ENCODE measurements at places on chromosomes 3 and 15.

GRCh38 chr15:66786222-66786621, 84.2 kb downstream of the SMAD6 start:
- H3K27me3 ChIP-seq: no peaks in the 10 kb centered on the region
- peaks cover 29% of the 10 kb centered on the region for H3K4me1 ChIP-seq
- no peak for DNase-seq
- H3K4me3 ChIP-seq: no peak overlapping the region
- H3K27ac ChIP-seq: peak overlapping the region; percentile 51
- H3K36me3 ChIP-seq: peaks cover 7% of the 10 kb centered on the region

DNA sequence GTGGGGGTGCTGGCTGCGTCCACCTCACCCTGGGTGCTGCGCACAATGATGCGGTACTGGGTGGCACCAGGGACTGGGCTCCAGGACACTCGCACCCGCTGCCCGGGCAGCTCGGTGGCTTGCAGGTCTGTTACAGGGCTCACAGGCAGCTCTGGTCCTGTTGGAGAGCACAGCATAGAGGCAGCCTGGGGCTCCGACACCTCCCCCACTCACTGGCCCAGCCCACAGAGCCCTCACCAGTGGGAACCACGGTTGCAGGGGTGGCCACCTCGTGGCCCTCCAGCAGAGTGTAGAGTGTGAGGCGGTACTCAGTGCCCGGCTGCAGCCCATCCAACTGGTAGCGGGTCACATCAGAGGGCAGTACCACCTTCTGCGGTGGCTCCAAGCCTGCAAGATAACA, 3.7 kb downstream of the COL7A1 start:
- H3K36me3 ChIP-seq: peaks cover 7% of the 10 kb centered on the region
- H3K4me3 ChIP-seq: no peak overlapping the region
- DNase-seq: no peak
- H3K4me1 ChIP-seq: peaks cover 8% of the 10 kb centered on the region

DNA sequence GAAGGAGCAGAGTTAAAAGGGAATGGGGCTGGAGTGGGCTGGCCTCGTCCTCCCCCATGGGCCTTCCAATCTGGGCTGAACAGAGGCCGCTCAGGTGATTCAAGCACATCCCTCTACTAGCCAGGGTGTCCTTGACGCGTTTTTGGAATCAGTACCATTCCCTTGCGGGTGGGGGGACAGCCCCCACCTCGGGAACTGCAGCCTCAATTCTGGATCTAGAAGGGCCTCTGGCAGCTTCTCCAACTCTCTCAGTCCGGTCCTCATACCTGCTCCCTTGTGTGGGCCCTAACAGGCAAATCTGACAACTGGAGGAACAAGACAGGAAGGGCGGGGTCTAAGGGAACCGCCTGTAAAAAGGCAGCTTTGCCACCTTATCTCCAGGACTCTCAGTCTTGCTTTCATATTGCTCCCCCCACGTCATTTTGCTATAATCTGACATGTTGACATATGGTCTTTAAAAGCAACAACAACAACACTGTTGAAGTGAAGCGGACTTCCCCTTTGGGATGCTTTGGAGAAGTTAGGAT, 802 bp upstream of the CHRNB4 start:
- H3K36me3 ChIP-seq: no peaks in the 10 kb centered on the region
- H3K4me1 ChIP-seq: peaks cover 7% of the 10 kb centered on the region
- DNase-seq: no peak
- H3K27me3 ChIP-seq: peaks cover 8% of the 10 kb centered on the region
- peak overlapping the region; percentile 89 for H3K4me3 ChIP-seq

GRCh38 chr3:186259612-186260383, 102.2 kb downstream of the DGKG start:
- H3K27me3 ChIP-seq: peaks cover 49% of the 10 kb centered on the region
- peak overlapping the region; percentile 39 for H3K27ac ChIP-seq
- DNase-seq: no peak
- peak overlapping the region; percentile 54 for H3K4me3 ChIP-seq
- H3K4me1 ChIP-seq: peaks cover 22% of the 10 kb centered on the region

- peak overlapping the region; percentile 94 for H3K27ac ChIP-seq
- H3K27me3 ChIP-seq: peaks cover 31% of the 10 kb centered on the region
- peak overlapping the region; percentile 92 for H3K4me3 ChIP-seq
- peaks cover 29% of the 10 kb centered on the region for H3K4me1 ChIP-seq
- peak; percentile 71 for DNase-seq
- H3K36me3 ChIP-seq: peaks cover 4% of the 10 kb centered on the region
These were observed 387 bp downstream of the GNB4 start for GRCh38 chr3:179450901-179451264.

DNA sequence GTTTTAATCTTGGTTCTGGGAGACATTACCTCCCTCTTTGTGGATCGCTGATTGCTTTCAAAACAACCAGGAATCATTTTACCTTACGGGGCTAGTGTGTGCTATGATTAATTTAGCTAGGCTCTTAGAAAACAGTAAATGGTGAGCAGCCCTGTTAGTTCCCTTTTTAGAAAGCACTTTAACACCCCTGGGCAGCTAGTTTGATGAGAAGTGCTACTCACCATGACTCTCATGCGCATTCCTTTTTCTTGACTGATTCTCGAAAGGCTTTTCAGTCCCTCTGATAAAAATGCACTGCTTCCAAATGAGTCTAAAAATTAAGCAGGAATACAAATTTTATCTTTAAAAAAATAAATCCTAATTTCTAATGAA, 75.3 kb upstream of the LEKR1 start:
- peaks cover 3% of the 10 kb centered on the region for H3K27me3 ChIP-seq
- H3K36me3 ChIP-seq: no peaks in the 10 kb centered on the region
- no peak overlapping the region for H3K4me3 ChIP-seq
- H3K27ac ChIP-seq: peak overlapping the region; percentile 54
- H3K4me1 ChIP-seq: peaks cover 33% of the 10 kb centered on the region

DNA sequence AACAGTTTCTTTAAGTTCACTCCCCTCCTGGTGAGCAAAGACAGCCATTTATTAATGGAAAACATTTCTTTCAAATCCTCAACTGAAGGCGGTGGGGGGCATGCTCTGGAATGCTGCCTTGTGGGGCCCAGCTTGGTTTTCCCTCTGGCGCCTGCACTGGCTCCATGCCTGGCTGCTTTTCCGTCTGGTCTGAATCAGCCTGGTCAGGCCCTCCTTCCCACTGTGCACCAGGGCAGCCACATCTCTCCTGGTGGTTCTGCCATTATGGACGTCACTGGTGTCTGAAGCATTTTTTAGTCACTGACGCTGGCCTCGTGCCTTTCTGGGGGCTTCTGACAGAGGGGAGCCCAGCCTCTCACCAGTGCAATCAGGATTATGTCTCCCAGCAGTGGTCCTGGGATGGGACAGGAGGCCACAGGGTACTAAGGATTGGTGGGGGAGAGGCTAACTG, 57.6 kb upstream of the APEH start:
- DNase-seq: no peak
- H3K4me3 ChIP-seq: peak overlapping the region; percentile 27
- H3K27me3 ChIP-seq: no peaks in the 10 kb centered on the region
- no peaks in the 10 kb centered on the region for H3K36me3 ChIP-seq
- peaks cover 17% of the 10 kb centered on the region for H3K4me1 ChIP-seq
- H3K27ac ChIP-seq: peak overlapping the region; percentile 53

- DNase-seq: no peak
- H3K27ac ChIP-seq: peak overlapping the region; percentile 44
- H3K4me3 ChIP-seq: peak overlapping the region; percentile 84
- no peaks in the 10 kb centered on the region for H3K36me3 ChIP-seq
These were observed 364 bp upstream of the CADPS start for GRCh38 chr3:62875558-62876002.

DNA sequence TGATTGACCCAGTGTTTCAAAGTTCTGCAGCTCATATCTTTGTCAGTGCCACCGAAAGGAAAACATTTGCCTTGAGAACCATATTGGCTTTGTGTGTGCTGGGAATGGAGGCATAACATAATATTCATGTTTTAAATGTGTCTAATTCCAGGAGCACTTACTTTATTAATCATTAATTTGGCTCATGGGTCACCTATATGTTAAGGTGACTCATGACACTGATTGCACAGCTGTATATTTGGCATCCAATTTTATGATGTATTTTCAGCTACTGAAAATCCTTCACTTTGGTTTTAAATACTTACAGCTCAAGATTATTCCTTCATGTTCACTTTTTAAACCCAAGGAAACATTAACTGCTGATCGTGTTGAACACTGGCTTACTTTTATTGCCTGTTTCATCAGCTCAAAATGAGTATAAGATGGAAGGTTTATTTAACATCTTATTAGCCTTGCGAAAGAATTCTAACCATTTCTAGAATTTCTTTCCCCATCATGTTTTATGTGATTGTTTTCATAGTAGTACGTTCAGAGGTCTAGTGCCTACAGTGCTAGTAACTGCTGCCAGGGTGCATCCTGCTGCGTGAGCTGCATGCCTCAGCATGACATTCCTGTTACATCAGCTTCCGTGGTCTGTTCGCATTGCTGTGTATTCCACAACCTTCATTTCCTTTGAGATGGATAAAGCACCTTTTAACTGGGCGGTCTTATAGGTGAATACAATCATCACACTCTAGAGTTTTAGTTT, 63.7 kb downstream of the LRCH3 start:
- no peaks in the 10 kb centered on the region for H3K27me3 ChIP-seq
- H3K4me1 ChIP-seq: no peaks in the 10 kb centered on the region
- H3K4me3 ChIP-seq: no peak overlapping the region
- DNase-seq: no peak

- no peaks in the 10 kb centered on the region for H3K4me1 ChIP-seq
- H3K4me3 ChIP-seq: no peak overlapping the region
- no peak overlapping the region for H3K27ac ChIP-seq
- H3K27me3 ChIP-seq: peaks cover 1% of the 10 kb centered on the region
- no peaks in the 10 kb centered on the region for H3K36me3 ChIP-seq
These were observed 37.9 kb upstream of the TNFAIP8L3 start for GRCh38 chr15:51132384-51133139.

- H3K27ac ChIP-seq: no peak overlapping the region
- peaks cover 21% of the 10 kb centered on the region for H3K27me3 ChIP-seq
- no peaks in the 10 kb centered on the region for H3K36me3 ChIP-seq
- no peak for DNase-seq
- peaks cover 14% of the 10 kb centered on the region for H3K4me1 ChIP-seq
These were observed 250.5 kb upstream of the TLE3 start for GRCh38 chr15:70348226-70348543.

GRCh38 chr3:151133917-151134450, 48.5 kb downstream of the MED12L start:
- H3K27me3 ChIP-seq: no peaks in the 10 kb centered on the region
- no peak overlapping the region for H3K27ac ChIP-seq
- H3K4me1 ChIP-seq: no peaks in the 10 kb centered on the region
- no peak overlapping the region for H3K4me3 ChIP-seq
- DNase-seq: no peak

DNA sequence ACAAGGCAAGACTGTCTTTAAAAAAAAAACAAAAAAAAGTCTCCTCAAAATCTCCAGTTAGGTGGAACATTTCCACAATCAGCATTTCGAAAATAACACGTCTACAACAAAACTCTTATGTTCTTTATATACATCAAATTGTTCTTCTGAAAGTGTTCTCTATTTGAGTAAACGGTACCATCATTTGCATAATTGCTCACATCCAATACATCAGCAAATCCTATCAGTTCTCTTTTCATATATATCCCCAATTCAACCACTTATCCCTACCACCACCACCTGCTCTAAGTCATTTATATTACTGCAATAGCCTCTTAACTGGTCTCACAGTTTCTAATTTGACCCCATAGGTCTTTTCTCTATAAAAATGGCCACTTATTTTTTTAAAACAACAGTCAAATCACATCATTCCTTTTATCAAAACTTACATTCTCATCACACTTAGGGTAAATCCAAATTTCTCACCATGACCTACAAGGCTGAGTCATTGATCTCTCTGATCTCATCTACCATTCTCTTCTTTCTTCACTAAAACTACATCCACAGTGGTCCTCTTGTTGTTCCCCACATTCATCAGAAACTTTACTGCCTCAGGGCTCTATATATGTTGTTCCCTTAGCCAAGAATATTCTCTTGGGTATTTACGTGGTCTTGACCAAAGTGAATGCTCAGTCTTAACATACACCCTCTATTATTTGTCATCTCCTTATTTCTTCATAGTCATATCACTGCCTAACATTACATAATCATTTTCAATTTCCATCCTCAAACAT, 237.0 kb downstream of the SCAPER start:
- H3K27me3 ChIP-seq: peaks cover 11% of the 10 kb centered on the region
- peaks cover 6% of the 10 kb centered on the region for H3K36me3 ChIP-seq
- DNase-seq: no peak
- H3K4me1 ChIP-seq: peaks cover 6% of the 10 kb centered on the region

GRCh38 chr3:143441516-143442171, 322.1 kb downstream of the CHST2 start:
- peaks cover 14% of the 10 kb centered on the region for H3K4me1 ChIP-seq
- no peak overlapping the region for H3K4me3 ChIP-seq
- no peak overlapping the region for H3K27ac ChIP-seq

DNA sequence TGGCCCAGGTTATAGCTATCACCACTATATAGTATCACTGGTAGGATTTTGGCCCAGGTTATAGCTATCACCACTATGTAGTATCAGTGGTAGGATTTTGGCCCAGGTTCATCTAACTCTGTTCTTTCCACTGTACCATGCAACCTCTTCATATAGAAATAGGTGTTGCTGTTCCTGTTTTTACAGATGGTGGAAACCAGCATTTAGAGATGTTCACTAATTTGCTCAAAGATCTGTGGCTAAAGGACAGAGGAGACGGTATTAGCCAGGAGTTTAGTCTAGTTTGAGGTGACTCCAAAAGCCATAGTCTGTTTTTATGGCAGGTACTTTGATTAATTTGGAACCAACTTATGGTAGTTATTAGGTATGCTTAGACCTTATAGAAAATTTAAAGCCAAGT, 3.1 kb downstream of the LRCH3 start:
- no peaks in the 10 kb centered on the region for H3K36me3 ChIP-seq
- no peak for DNase-seq
- peaks cover 25% of the 10 kb centered on the region for H3K4me1 ChIP-seq

- H3K36me3 ChIP-seq: no peaks in the 10 kb centered on the region
- no peak overlapping the region for H3K27ac ChIP-seq
- DNase-seq: no peak
- H3K4me1 ChIP-seq: peaks cover 22% of the 10 kb centered on the region
- peaks cover 59% of the 10 kb centered on the region for H3K27me3 ChIP-seq
These were observed 9.6 kb downstream of the CLEC3B start for GRCh38 chr3:45035441-45036301.

DNA sequence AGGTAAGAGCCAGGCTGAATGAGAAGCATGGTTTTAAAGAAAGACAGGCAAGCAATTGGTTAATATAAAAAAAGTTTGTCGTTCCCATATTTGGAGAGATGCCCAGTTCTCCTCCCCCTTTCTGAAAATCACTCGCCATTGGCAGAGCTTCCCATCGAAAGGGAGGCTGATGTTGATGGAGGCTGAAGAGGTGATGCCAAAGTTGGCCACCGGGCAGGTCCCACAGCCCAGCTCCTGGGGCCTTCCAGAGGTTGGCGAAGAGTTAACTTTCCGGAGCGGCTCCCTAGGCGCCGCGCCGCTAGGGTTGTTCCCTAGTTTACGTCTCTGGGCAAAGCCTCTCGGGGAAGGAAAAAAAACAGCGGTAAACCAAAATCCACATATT, 793 bp downstream of the PCOLCE2 start:
- peak overlapping the region; percentile 88 for H3K4me3 ChIP-seq
- H3K27ac ChIP-seq: no peak overlapping the region
- no peak for DNase-seq
- peaks cover 49% of the 10 kb centered on the region for H3K27me3 ChIP-seq
- H3K36me3 ChIP-seq: no peaks in the 10 kb centered on the region
- peaks cover 5% of the 10 kb centered on the region for H3K4me1 ChIP-seq

GRCh38 chr15:63483521-63484371, 20.6 kb upstream of the USP3 start:
- H3K4me1 ChIP-seq: peaks cover 26% of the 10 kb centered on the region
- no peak for DNase-seq
- H3K27ac ChIP-seq: no peak overlapping the region
- H3K4me3 ChIP-seq: no peak overlapping the region
- peaks cover 3% of the 10 kb centered on the region for H3K27me3 ChIP-seq
- no peaks in the 10 kb centered on the region for H3K36me3 ChIP-seq

Data from type B pancreatic cell (in vitro differentiated cells).